ENCODE measurements at places on chromosomes 4 and X.

DNA sequence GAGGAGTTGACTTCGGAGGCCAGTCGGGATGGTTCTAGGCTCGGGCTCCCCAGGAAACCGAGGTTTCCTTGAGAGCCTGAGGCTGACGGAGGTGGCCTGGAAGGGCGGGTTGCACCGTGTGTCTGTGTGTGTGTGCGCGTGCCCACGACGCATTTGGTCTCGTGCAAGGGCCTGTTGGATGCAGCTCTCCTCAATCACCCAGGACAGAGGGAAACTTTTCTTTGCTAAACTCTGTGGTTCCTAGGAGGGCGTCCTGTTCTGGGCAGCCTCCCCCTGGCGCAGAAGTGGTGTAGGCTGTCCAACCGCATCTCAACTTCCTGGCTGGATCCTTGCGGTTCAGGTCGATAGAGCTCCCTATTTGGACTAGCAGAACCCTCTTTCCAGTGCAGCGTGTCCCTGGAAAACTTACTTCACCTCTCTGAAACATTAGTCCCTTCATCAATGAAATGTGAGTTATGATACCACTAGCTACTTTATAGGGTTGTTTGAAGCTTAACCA lies 973 bp downstream of the STK32B start:
- no peak for DNase-seq

- DNase-seq: no peak
Measured at GRCh38 chr4:9762823-9763475, 18.5 kb upstream of the DRD5 start.

DNA sequence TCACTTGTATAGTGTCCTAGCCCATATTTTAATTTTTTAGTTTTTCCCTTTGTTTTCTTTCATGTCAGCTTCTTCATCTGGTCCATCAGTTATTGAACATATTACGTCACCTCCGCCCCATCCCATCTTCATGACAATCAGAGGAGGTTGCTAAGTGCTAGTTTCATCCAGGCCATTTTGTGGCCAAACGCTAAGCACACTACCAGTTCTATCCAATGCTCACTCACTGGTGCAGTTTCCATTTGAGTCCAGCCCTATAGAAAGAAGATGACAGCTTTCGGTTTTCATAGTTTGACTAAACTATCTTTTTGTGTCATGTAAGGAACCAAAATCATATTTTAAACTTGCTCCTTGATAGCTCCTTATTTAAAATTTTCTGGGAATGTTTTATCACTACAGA lies 304.2 kb downstream of the TENM3 start:
- no peak for DNase-seq

GRCh38 chr4:85548116-85548515 lies 73.2 kb downstream of the ARHGAP24 start:
- DNase-seq: no peak

DNA sequence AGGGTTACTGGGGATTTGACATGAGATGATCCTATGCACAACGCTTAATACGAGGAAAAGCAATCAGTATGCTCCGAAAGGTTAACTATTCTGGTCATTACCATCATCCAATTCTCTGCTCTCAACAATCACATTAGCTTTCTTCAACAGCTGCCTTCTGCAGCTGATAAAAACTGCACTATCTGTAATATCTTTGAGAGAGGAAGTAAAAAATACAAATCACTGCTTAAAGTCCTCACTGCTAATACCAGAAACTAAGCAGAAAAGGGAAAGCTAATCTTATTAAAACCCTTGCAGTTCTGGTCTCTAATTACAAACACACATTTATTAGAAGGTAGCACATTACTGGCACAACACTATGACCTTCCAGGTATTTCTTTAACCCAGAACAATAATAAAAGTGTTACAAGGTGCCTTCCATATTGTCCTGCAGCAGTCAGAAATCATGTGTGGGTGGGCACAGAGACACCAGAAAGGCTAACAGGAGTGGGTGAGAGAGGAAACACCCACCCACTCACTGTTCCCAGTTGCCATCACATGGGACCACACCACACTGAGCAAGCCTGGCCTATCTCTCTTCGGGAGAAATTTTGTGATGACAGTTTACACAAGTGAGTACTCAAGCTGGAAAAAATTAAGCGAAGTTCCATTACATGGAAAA lies 71.0 kb downstream of the RELL1 start:
- no peak for DNase-seq

DNA sequence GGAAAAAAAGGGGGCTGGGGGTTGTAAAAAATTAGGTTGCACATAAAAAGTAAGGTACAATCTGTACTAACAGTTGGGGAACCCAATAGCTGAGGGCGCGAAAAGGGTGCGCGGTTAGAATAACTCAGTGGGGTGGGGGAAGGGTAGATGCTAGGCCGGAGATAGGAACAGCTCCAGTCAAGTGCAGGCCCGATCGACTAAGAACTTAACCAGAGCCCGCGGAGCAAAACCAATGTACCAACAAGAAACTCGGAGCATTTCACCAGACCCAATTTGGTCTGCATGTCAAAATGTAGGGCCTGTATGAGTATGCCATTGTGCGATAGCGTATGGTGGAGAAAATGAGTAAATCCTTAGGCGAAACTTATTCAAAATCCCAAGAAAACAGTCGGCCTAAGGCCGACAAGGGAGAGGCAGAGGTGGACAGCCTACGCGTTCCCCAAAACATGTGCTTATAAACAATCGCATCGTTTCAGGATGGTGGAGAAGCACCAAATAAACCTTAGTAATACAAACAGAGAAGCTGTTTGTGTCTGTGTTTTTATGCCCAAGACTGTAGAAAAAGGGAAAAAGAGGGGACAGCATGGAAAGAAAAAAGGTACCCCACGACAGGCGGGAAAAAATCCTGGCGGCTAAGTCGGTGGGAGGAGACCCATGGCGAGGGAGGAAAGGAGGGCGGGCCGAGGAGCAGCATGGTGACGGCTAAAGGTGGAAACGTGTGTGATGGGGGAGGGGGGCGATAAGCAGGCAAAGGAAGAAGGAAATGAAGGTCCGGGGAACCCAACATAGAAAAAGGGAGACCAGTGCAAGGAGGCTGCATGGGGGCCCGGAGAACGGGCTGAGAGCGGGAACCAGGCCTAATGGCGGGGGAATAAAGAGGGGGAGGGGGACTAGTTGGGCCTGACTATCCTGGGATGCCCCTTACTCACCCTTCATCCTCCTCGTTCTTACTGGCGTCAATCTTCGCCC lies 990 bp downstream of the HNRNPD start:
- peak; percentile 50 for DNase-seq

- DNase-seq: no peak
Measured at GRCh38 chr4:71545168-71545567, 206.3 kb downstream of the SLC4A4 start.

DNA sequence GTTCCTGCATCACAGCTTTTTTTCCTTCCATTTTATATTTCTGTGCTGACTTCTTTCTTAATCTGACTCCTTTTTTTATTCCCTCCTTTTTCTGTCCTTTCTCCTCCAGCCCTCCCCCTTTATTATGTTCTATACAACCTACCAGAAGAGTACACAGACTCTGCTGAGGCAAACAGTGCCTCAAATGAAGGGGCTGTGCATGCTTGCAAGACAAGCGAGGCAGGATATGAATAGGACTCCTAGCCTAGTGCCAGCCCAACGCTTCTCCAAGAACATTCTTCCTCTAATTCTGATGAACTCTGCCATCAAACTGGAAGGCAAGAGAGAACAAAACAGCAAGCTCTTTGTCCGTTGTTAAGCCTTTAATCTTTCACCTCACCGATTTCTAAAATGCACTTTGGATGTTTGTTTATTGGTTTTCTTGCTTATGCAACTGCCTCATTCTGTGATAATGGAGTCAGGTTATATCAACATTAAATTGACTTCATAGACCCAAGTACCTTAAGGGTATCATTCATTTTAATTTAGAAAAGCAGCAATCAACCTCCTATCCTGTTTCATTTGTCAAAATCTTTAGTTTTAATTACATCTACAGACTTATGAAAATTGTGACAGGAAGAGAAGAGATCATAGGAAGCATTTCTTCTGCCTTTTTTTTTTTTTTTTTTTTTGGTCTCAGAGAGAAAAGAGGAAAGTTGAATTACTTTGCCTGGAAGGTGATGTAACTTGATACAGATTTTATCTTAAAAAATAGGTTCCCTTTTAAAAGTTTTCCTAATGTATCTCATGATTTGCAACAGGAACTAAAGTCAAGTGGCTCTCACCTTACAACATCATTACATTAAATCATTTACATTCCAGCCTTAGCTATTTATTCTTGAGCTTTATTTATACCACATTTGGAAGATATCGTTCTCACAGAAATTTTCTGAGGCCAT lies 284.7 kb upstream of the FTHL17 start:
- no peak for DNase-seq

- no peak for DNase-seq
Measured at GRCh38 chrX:153456161-153456560, 10.3 kb upstream of the TREX2 start.

DNA sequence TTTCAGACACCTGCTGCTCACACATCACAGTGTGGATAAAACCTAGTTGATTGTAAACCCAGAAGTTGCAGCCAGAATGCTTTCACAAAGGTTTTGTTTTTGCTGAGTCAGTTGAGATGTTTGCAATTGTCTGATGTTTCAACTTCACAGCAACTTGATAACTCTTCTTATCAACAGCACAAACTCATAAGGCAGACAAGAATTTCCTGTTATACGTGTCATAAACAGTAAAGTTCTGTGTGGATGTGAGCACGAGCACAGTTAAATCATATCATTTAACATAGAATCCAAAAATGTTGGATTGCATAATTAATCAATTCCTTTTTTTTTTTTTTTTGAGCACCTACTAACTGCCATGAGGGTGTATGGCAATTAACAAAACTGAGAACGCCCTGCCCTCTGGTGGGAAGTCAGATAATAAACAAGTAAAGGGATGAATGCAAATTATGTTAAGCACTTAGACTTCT lies 512.2 kb downstream of the PDHA2 start:
- DNase-seq: no peak

- DNase-seq: no peak
Measured at GRCh38 chr4:109359040-109359646, 56.7 kb upstream of the COL25A1 start.

- DNase-seq: no peak
Measured at GRCh38 chr4:1463088-1463926, 57.1 kb upstream of the NKX1-1 start.

DNA sequence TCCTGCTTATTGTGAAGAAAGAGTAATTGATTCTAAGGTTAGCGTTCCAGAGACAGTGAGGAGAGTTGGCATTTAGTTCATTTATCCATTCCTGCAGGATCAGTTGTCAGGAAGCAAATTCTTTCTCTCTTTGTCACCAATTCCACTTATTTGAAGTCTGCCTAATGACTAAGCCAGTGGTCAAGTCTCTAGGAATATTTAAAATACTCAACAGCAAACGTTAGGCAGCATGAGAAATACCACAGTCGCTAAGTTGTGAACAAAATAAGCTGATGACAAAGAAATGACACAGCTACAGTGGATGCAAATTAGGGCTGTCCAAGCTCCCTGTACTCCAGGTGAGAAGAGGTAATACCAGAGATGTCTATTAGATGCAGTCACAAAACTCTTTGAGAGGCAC lies 6.6 kb upstream of the MAGEB17 start:
- DNase-seq: no peak

DNA sequence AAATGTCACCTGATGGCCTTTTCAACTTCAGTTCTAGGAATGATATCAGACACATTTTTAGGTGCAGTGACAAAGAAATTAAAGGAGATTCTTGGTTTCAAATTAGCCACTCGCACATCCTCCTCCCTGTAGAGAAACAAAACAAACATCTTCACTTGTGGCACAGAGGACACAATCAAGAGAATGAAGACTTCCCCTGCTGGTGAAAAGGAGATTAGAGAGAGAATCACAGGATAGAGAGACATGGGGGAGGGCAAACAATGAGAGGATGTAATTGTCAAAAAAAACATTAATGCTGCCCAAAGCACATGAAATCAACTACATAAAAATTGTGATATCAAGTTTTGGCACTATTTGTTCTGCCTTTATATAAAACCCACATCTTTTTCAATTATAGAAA lies 34.5 kb downstream of the ACE2 start:
- no peak for DNase-seq

- DNase-seq: no peak
Measured at GRCh38 chrX:137651647-137652046, 85.7 kb downstream of the ZIC3 start.

GRCh38 chr4:8710946-8711345 lies 118.4 kb downstream of the CPZ start:
- no peak for DNase-seq

GRCh38 chr4:101972791-101973190 lies 182.3 kb downstream of the BANK1 start:
- DNase-seq: no peak

- no peak for DNase-seq
Measured at GRCh38 chrX:154489182-154489581, 1.2 kb downstream of the SLC10A3 start.

GRCh38 chrX:31271615-31272471 lies 200.0 kb upstream of the FTHL17 start:
- no peak for DNase-seq

DNA sequence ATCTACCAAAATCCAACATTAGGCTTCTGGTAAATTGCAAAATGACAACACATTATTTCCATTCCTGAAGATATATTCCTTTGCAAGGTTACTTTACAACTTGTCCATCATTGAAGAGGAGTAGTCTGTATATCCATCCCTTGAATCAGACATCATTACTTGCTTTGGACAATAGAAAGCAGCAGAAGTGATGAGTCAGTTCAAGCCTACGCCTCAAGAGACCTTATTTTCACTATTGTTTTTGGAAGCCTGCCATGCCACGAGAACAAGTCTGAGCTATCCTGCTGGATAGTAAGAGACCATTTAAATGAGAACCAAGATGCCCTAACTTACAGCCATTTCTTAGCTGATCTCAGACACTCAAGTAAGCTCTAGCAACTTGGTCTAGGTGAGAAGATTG lies 246.0 kb upstream of the HHIP start:
- no peak for DNase-seq

GRCh38 chr4:31124008-31124585 lies 403.9 kb downstream of the PCDH7 start:
- DNase-seq: no peak

GRCh38 chrX:40468033-40468846 lies 112.5 kb upstream of the ATP6AP2 start:
- no peak for DNase-seq

DNA sequence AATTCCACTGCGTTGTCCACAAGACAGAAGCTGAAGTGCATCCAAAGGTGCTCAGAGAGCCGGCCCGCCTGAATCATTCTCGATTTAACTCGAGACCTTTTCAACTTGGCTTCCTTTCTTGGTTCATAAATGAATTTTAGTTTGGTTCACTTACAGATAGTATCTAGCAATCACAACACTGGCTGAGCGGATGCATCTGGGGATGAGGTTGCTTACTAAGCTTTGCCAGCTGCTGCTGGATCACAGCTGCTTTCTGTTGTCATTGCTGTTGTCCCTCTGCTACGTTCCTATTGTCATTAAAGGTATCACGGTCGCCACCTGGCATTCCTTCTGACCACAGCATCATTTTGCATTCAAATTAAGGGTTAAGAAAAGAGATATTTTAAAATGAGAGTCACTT lies 115.5 kb downstream of the NFKB1 start:
- DNase-seq: no peak

All from thoracic aorta (tissue), 2 donors.